ENCODE measurements at places on chromosomes 4 and X.

- DNase-seq, result no peak
Measured at GRCh38 chr4:48275247-48275646, 5.6 kb upstream of the TEC start.

DNA sequence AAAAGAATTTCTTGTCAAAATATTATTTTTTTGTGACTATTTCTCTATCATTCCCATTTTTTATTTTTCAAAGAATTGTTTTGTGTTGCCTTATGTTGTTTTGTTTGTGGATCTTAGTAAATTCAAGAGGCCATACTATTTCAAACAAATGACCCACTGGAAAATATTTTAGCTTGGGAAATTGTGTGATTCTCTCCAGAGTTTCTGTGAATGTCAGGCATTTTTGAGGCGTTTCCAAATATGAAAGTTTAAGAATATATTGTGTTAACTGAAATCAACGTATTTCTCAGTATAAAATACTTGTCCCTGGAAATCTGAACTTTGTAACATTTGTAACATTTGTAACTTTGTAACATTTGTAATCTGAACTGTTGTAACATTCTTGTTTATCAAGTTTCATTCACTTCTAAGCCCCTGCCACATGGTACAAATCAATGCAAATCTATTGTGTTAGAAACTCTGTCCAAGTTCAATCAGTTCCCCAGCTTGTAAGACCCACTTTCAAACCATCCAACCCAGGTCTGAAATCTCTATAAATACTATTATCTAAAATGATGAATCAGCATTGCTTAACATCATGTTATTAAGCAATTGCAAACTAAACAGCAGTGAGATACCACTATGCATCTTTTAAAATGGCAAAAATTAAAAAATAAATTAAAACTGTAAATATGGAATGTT is 465.4 kb upstream of the GRID2 start:
- no peak for DNase-seq

DNA sequence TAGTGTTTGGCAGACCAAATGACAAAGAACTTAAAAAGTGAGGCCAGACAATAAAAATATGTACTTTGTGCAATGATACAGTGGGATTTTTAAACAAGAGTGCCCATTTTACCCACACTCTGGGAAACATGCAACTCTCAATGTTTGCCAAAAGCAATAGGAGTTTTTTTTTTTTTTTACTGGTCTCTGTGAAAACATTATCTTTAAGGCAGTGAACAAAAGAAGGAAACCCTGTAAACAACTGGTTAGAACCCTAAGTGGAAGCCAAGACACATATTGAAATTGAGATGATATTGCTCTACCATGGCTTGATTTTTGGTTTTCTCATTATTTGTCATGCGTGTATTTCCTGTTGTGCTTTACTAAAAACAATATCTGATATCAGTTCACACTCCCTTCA is 67.2 kb upstream of the PPP3CA start:
- no peak for DNase-seq

DNA sequence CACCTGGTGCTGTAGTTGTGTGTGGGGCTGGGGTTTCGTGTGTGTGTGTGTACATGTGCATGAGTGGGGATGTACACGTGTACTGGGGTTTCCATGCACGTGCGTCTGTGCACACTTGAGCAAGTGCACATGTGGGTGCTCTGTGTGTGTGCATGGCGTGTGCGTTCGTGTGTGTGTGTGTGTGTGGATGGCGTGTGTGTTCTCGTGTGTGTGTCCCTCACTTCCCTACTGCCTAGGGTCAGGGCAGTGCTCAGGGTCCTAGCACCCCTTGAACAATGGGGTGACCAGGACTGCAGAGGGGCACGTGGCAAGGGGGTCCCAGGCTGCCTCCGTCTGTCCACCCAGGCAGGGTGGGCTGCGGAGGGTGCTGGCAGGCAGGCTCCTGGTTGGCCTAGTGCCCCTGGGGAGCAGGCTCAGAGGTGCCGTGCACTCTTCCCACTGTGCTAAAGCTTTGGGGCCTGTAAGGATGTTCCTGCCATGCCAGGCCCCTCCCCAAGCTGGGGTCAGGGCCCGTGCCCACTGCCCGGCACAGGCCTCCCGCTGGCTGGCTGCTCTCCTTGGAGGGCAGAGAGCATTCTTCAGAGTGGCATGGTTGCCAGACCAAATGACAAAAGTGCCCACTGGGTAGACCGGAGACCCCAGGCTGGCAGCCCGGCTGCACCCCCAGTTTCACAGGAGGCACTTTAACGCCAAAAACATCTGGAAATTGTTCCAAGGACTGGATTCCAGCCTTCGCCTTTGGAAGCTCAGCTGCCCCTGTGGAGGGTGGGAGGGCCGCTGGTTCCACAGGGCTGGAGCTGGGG is 29.1 kb downstream of the FGFRL1 start:
- no peak for DNase-seq

DNA sequence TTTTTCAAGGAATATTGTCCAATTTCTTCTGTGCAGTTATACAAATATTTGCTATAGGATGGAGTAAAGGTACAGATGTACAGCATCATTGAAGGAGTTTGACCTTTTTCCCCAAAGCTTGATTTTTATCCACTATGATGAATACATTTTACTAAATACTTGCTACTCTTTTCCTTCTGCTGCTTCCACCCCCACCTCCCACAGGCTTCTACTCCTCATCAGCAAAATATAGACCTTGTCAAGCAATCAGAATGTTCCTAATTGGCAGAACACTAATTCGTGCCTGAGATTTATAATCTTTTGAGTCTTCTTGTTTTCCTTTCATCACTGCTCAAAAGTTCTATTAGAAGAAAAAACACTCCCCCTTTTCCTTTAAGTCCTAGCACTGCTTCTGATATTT is 3.8 kb upstream of the THAP9 start:
- no peak for DNase-seq

GRCh38 chr4:145719752-145720624 is 40.0 kb downstream of the C4orf51 start:
- DNase-seq, result no peak

DNA sequence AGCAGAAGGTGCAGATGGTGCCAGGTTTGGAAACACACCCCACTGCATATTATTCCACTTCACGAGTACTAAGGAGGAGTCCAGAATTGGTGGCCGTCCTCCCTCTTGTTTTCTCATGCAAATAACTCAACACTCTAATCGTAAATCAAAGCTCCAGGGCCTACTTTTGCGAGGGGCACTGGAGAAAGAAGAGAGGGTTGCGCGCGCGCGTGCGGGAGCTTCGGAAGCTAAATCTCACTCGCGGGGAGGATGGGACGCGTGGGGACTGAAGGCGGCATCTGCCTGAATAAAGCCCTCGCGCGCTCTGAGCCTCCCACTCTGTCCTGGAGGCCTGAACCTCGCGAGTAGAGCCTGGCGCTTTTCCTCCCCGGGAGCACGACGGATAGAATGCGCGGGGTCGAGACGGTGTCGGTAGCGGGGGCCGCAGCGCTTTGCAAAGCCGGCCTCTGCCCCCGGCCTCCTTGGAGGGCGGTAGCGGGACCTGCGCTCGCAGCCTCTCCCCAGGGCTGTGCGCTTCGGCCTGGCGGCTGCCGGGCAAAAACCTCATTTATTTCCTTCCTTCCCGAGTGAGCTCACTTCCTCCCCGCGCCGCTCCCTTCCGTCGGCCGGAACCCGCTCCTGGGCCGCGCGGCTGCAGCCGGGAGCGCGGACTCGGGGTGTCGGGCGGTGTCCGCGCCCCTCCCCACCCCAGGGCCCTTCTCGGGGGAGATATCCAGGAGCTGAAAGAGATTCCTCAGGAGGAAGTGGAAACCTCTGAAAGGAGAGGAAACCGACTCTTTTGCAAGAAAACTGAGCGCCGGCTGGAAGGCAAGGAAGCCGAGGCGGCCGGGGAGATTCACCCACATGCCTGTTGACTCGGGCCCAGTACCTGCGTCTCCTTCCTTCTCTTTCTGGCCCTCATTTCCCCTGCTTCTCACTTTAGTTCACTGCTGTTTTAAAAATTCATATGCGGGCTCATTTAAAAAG is 20.7 kb downstream of the HAND2 start:
- DNase-seq, result no peak

- no peak for DNase-seq
Measured at GRCh38 chrX:119177278-119177677, 49.7 kb upstream of the KIAA1210 start.

DNA sequence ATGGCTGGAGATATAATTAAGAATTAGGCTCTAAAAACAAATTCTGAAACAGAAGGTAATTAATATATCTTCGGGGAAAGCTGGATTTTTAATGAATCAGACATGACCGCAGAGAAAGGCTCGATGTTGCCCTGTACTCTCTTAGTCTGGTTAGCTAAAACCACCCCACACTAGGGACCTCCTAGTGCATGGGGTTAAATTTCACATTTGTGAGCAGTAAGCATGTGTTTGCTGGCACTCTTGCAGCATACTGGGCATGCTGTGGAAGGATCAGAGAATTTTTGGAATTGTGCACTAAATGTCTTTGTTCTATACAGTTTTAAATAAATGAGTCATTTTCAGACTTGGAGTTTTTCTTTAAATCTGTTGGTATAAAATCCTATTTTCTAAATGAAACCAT is 475.6 kb upstream of the FTHL17 start:
- DNase-seq, result no peak

- DNase-seq, result no peak
Measured at GRCh38 chrX:130245441-130245840, 23.3 kb downstream of the ZNF280C start.

DNA sequence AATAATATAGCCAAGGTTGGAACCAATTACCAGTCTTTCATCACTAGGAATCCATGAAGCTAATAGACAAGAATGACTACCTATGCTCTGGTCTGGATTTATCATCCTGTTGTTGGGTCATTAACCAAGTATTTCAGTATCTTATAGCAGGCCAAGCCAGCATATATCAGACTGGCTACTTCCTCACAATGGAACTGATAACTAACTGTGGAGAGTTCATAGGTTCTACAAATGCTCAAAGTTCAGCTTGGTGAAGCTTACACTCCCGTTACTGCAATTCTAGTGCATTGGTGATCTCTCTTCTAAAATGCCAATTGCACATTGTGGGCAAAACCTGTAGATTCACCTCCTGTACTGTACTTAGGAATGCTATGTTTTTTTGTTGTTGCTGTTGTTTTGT is 4.8 kb downstream of the TRPC5OS start:
- DNase-seq, result no peak

DNA sequence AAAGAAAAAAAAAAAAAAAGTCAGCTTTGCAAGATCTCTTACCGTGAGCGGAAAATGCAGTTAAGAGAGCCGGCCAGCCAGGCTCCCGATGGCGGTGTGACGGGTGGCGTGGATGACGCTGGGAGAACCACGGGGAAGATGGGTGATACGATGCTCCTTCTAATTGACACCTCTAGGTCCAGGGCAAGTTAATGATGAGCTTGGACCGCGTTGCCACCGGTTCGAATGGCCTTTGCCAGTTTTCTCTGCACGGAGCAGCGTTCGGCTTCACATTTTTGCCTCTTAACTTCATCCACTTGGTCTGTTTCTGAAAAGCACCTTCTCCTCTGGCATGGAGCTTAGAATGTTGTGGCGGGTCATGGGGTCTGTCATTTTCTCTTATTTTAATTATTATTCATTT is 33.2 kb downstream of the SHOX start:
- DNase-seq, result no peak

DNA sequence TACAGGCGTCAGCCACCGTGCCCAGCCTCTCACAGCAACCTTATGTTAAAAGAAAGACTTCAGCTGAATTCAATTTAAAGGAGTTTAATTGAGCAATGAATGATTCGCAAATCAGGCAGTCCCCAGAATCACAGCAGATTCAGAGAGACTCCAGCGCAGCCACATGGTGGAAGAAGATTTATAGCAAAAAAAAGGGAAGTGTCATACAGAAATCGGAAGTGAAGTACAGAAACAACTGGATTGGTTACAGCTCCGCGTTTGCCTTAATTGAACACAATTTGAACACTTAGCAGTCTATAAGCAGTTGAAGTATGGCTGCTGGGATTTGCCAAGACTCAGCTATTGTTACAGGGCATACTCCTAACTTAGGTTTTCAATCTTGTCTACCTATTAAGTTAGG is 19.8 kb downstream of the CENPVL3 start:
- DNase-seq, result no peak

DNA sequence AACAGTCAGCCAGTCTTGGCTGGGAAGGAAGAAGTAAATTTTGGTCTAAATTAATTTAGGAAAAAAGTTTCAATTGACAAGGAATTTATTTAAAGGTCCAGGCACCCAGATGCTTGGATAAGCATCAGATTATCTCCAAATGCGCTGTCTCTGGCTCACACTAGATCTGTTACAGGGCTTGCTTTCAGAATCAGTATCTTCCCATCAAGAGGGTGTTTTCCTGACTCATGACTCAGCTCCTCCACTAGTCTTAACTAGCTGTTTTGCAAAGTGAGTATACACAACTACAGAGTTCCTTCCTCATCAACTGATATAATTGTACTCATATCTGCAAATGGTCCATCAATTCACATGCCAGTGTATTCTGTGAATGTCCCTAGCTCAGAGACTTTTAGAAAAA is 482.1 kb upstream of the CPEB2 start:
- no peak for DNase-seq

- no peak for DNase-seq
Measured at GRCh38 chr4:55661398-55662056, 25.4 kb upstream of the NMU start.

- no peak for DNase-seq
Measured at GRCh38 chr4:76058302-76058701, 16.2 kb upstream of the ART3 start.

DNA sequence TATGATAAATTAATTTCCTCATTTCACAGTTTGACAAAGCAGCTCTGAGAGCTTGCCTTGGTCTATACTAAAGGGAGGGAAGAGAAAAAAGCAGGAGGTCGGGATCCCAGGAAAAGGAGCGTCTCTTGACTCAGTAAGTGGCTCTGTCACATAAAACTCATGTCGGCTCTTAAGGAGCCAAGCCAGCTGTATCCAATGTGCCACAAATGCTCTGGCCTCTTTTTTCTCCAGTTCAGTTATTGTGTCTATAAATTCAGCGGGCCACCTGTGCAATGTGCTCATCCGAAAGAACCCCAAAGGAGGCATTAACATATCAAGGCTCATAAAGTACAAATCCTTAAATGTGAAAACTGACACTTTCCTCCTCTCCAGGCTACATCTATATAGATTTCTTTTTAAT is 337.7 kb upstream of the FAM241A start:
- peak; percentile 25 for DNase-seq

- no peak for DNase-seq
Measured at GRCh38 chrX:11398785-11399184, 105.6 kb downstream of the AMELX start.

- DNase-seq, result no peak
Measured at GRCh38 chr4:5718411-5718810, 7.4 kb downstream of the EVC start.

- no peak for DNase-seq
Measured at GRCh38 chr4:128130621-128131020, 69.5 kb downstream of the LARP1B start.

- DNase-seq, result no peak
Measured at GRCh38 chr4:42281324-42282020, 115.8 kb upstream of the SHISA3 start.

DNA sequence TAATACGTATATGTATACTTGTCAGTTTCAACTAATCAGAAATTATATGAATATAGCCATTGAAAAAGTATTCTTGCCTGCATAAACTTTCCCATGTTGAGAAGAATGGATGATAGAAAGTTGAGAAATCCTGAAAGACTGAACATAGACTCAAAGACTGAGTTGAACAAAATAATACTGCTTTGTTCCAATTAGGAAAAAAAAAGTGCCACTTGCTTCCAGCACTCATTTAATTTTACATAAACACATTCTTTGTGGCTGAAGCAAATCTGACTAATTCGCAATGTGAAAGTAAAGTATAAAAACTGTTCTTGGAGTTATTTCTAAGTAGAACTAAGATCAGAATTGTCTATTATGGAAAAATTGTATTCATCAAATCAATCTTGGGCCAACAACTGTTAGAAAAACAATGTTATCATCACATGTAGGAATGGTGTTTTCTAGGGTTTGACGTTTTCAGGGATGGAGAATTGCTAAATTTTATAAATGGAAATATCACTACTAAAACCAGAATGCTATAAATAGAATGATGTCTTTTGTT is 2334.6 kb downstream of the PCDH7 start:
- DNase-seq, result no peak

Data from left renal pelvis (tissue), 4 donors.